ENCODE measurements at places on chromosomes 5 and 9. TPM values are rescaled to one million over a fixed set of nuclear protein-coding genes. Genes with fewer than 3 reads are reported as not detected.

- no peak for DNase-seq
- H3K4me3 ChIP-seq = no peak overlapping the region
- peaks cover 3% of the 10 kb centered on the region for H3K4me1 ChIP-seq
- no peaks in the 10 kb centered on the region for H3K27me3 ChIP-seq
- no peak overlapping the region for H3K27ac ChIP-seq
- H3K36me3 ChIP-seq = no peaks in the 10 kb centered on the region
Observed at GRCh38 chr5:57439601-57440000, 43.0 kb downstream of the ACTBL2 start.

DNA sequence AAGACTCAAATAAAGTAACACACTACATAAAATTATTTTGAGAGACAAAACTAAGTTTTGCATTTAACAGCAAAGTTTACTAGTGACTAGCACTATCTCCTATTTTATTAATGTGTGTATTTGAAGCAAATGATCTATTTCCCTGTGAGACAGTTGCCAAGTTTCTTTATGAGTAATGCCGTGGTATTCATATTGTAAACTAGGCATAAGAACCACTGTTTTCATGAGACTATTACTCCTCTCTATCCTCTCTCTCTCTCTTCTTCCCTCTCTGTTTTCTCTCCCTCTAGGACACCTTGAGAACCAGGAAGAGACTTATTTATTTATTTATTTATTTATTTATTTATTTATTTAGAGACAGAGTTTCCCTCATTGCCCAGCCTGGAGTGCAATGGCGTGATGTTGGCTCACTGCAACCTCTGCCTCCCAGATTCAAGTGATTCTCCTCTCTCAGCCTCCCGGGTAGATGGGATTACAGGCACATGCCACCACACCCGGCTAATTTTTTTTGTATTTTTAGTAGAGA, 61.1 kb downstream of the MLANA start:
- H3K4me1 ChIP-seq = peaks cover 42% of the 10 kb centered on the region
- no peaks in the 10 kb centered on the region for H3K36me3 ChIP-seq
- no peaks in the 10 kb centered on the region for H3K27me3 ChIP-seq
- H3K27ac ChIP-seq = no peak overlapping the region

The SMARCA2 gene
- 55.5 TPM for polyA plus RNA-seq

DNA sequence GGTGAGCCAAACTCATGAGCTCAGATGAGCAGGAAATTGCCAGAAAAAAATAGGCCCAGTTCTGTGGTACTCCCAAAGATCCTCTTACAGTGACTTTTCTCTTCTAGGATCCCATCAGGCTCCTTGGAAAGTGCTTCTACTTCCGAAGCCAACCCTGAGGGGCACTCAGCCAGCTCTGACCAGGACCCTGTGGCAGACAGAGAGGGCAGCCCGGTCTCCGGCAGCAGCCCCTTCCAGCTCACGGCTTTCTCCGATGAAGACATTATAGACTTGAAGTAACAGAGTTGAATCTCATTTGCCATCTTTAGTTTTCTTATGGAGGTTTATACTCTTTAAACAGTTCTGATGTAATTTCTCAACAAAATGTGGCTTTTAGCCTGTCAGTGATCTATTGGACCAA, 4.0 kb upstream of the SLC2A8 start:
- DNase-seq = no peak
- H3K27ac ChIP-seq = no peak overlapping the region
- no peak overlapping the region for H3K4me3 ChIP-seq
- H3K27me3 ChIP-seq = no peaks in the 10 kb centered on the region

DNA sequence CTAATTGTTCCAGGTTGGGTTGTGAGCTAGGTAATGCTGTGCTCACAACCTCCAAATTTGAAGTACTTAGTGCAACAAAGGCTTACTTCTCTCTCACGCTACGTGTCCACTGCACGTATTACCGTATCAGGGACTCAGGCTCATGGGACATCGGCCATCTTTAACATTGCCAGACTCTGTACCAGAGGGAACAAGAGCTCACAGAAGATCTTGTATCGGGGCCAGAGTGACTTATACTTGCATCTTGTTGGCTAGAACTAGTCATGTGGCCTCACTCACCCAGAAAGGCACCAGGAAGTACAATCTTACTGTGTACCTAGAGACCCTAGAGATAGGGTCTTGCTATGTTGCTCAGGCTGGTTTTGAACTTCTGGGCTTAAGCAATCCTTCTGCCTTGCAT, 81.1 kb upstream of the KLF9 start:
- H3K4me1 ChIP-seq = peaks cover 36% of the 10 kb centered on the region
- H3K27ac ChIP-seq = no peak overlapping the region
- no peak overlapping the region for H3K4me3 ChIP-seq
- H3K27me3 ChIP-seq = no peaks in the 10 kb centered on the region
- DNase-seq = no peak

DNA sequence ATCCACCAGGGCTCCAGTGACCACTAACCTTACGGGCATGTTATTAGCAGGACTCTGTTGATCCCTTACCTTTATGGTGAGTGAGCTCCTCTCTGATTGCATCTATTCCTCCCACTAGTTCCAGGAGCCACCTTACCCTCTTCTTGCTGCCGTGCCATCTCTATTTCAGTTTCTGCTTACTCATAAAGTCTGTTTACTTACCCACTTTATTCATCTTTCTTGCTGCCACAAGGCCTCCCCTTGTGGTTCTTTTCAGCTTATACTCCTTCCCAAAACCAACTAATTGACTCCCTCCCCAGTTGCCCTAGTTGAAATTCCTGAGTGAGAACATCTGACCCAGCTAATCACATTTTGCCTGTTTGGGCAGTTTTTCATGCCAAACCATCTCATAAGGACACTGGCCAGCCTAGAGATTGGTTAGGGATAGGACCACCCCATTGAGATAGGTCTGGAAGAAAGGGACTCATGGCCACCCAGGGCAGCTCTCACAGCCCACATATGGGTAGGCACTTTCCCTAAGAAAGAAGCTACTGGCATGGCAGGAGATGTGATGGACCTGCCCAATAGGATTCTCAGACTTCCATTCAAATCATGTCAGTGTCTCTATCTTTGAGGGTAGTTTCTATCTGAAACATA, 412.7 kb downstream of the EFNA5 start:
- no peak overlapping the region for H3K4me3 ChIP-seq
- H3K4me1 ChIP-seq = no peaks in the 10 kb centered on the region
- no peaks in the 10 kb centered on the region for H3K36me3 ChIP-seq
- DNase-seq = no peak

All from adrenal gland (tissue), 19 donors.